Activated naive CD4-positive, alpha-beta T cell treated with anti-CD3 and anti-CD28 coated beads, Interleukin-2, amount 10 ng/mL, durations not matched to agents 5 hours and 36 hours (primary cell): ENCODE measurements at places on chromosomes 16 and 17. TPM values are rescaled to one million over a fixed set of nuclear protein-coding genes. Genes with fewer than 3 reads are reported as not detected.

PPY gene
- total RNA-seq = not detected

BCAR1 gene
- total RNA-seq = not detected

RPH3AL gene
- 3.5 TPM for total RNA-seq

WRAP53 gene
- 13.4 TPM for total RNA-seq

KRTAP2-1 gene
- not detected for total RNA-seq

HSPB9 gene
- total RNA-seq = not detected

CCL22 gene
- 2.8 TPM for total RNA-seq

KLHL10 gene
- total RNA-seq = not detected

BHLHA9 gene
- not detected for total RNA-seq

PRSS36 gene
- total RNA-seq = 3.6 TPM

CMC2 gene
- total RNA-seq = 70.1 TPM

CDH11 gene
- total RNA-seq = not detected
